ENCODE measurements at places on chromosomes 4 and X.

GRCh38 chr4:155077452-155078229, 130.8 kb upstream of the NPY2R start:
- no peak for DNase-seq

- no peak for DNase-seq
These were observed 1.1 kb downstream of the PCYT1B start for GRCh38 chrX:24646006-24646405.

DNA sequence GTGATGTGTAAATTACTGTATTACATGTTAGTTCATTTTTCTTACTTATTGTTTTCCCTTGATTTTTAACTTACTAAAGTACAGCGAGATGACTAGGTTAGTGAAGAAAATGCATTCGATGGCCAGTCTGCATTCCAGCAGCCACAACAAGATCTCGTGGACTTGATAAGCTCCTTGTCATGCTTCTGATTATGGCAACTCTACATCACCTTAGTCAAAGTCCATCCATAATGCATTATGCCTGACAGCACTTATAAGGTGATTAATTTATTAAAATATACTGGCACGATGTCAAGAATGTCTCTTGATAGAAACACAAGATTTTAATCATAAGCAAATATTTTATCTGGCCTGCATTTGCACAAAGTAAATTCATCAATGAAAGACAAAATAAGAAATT, 109.9 kb upstream of the NAP1L5 start:
- DNase-seq = no peak

- no peak for DNase-seq
These were observed 94.5 kb downstream of the ANXA3 start for GRCh38 chr4:78645853-78646757.

Measured in stimulated activated CD4-positive, alpha-beta T cell treated with anti-CD3 and anti-CD28 coated beads, TNF-alpha, amount 100 ng/mL, for 24 hours (primary cell).